Posterior vena cava (tissue), 2 donors: ENCODE measurements at places on chromosomes 5 and 9. TPM values are rescaled to one million over a fixed set of nuclear protein-coding genes. Genes with fewer than 3 reads are reported as not detected.

DNA sequence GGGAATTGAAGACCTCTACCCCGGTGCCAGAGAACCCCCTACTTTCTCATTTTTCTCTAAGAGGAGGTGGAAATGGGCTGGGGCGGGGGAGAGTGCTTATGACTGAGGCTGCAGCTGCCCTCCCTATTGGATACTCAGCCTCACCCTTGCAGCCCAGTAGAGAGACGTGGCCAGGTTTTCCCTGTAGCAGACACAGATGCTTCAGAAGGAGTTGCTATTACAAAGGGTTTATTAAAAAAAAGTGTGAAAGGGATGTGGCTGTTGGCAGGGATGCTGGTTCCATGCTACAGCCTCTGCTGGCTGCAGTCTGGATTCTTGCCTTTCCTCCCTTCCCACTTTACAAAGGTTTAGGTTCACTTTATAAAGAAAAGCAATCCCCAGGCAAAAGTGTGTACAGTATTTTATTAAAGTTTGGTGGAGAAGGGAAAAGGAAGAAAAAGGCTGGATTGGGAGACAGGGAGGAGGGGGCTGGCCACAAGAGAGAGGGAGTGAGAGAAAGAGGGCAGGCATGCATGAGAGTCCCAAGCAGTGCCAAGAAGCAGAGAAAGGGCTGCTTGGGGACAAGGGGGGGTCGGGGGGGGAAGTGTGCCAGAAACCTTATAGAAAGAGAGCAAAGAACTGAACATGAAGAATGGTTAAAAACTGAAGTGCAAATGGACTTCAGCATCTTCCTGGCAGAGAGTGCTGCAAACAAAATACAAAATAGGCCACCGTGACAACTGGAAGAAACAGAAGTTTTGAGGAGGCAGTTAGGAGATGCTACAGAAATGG is 29.5 kb upstream of the NFIB start:
- DNase-seq, result no peak

DNA sequence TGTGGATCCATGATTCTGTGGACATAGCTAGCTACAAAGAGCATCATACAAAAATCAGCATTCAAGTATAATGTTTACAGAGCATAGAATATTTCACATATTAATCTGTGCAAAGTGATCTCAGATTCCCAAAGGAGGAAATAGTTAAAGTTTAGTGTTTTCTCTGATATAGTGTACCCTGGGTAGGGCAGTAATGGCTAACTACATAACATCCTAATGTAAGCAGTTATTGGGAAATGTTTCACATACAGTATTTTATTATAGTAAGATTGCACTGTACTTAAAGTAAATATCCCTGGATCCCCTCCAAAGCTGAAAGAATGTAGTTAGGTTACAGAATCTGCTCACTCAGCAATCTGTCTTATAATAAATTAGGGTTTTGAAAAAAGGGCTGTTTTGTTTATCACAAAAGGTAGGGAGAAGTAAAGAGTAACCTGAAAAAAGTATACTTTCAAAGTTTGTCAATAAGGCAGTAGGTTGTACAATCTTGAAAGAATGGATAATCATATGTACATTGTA is 52.5 kb upstream of the SMARCA2 start:
- DNase-seq, result no peak

The JAKMIP2 gene
- 0.10 TPM for total RNA-seq

The CDK7 gene
- 19.5 TPM for total RNA-seq

- DNase-seq, result no peak
Measured at GRCh38 chr9:19465586-19466279, 56.9 kb downstream of the ACER2 start.

- no peak for DNase-seq
Measured at GRCh38 chr5:94245608-94246007, 372.8 kb downstream of the KIAA0825 start.

The CD180 gene
- total RNA-seq, result 1.4 TPM

The ATG12 gene
- 41.2 TPM for total RNA-seq

The PJA2 gene
- 171 TPM for total RNA-seq

The PTPRD gene
- 51.2 TPM for total RNA-seq

- no peak for DNase-seq
Measured at GRCh38 chr5:28065656-28066055, 1027.3 kb upstream of the CDH9 start.

DNA sequence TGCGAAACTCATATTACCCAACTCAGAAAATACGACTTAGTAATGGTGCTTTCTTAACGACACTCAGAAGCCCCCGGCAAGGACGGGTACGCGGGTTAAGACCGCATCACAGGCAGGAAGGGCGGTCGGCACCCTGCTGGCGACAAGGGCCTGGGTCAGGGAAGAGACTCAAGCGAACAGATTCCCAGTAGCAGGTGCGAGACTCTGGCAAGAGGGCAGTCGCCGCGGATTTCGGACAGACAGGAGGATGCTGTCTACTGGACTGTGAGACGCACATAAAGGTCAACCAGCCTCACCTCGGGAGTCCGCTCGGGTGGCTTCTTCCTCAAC is 398 bp downstream of the RAPGEF6 start:
- no peak for DNase-seq

The ST6GALNAC4 gene
- total RNA-seq, result 27.7 TPM

DNA sequence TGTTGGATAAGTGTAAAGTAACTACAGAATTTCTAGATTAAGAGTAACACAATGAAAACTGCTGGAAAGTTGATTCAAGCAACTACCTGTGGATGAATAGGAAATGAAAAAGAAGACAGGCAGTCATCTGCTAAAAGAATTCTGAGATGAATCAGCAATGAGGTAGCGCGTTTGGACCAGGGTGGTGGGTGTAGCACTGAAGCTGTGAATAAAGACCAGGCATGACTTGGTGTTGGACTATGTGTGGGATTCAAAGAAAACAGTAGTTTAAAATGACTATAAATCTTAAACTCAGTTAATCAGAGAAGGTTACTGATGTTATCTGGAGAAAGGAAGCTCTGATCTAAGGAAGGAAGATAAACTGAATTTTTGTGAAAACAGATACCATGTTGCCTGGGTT is 159.8 kb downstream of the FBN2 start:
- no peak for DNase-seq
